ENCODE measurements at places on chromosomes 3 and 15. TPM values are rescaled to one million over a fixed set of nuclear protein-coding genes. Genes with fewer than 3 reads are reported as not detected.

DNA sequence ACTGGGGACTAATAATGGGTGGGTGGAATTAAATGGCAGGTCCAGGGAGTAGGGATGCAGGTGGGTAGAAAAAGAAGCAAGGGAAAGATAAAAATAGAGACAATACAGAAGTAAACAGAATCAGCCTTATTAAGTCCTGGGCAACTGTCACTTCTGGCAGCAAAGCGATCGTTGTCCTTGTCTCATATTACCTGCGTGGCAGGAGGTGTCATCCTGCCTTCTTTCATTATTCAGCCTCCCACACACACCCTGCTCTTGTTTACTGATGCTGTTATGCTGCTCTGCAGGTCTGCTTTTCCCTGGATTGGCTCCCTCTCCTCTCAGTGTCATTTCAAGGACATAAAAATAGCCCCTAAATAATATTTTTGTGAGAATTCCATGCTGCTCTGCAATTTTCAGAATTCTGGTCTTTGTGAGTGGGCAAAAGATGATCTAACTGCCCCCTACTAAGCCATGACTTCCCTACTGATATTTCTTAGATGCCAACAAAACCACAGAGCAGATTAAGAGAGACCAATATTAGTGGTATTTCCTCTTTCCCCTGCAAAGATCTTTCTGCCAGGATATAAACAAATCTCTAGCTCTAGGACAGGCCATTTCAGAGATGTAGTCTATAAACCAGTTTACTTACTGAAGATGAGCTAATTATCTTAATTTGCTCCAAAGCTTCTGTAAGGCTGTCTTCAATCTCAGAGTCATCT is 8.5 kb downstream of the VEPH1 start:
- H3K36me3 ChIP-seq = no peaks in the 10 kb centered on the region
- no peak overlapping the region for H3K4me3 ChIP-seq
- H3K27me3 ChIP-seq = no peaks in the 10 kb centered on the region
- no peaks in the 10 kb centered on the region for H3K4me1 ChIP-seq
- DNase-seq = no peak

DNA sequence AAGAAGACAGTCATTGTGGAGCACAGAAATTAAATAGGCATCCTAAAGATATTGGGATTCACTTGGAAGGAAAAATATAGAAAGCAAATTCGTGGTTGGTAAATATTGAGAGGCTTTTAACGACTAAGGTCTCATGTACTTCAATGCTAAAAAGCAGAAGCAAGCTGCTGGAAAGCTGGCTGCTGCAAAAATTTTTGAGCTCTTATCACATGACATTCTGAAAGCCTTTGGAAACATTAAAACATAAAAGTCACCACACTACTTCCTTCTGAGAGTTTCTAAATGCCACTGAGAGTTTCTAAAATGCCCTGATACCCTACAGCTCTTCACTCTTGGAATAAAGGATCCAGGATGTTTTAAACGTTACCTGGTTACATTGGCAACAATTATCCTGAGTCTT is 39.0 kb upstream of the CBLB start:
- H3K36me3 ChIP-seq = no peaks in the 10 kb centered on the region
- no peaks in the 10 kb centered on the region for H3K4me1 ChIP-seq
- no peak overlapping the region for H3K4me3 ChIP-seq
- no peaks in the 10 kb centered on the region for H3K27me3 ChIP-seq
- DNase-seq = no peak

DNA sequence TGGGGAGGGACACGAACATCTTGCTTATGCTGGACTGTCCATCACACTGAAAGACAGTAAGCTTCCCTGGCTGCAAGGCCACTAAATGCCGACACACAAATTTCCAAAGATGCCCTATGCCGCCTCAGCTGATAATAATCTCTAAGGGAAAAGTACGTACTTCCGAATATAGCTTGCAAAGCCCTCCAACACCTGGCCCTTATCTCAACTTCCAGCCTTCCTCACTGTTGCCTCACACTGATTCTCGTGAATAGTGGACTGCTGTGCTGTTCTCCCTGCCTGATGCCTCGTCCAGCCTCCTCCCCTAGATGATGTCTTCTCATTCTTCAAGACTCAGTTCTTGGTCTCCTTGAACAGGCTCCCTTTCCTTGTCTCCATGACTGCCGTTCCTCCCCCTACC is 72.3 kb downstream of the CD47 start:
- H3K4me3 ChIP-seq = no peak overlapping the region
- DNase-seq = no peak
- H3K27ac ChIP-seq = no peak overlapping the region
- no peaks in the 10 kb centered on the region for H3K27me3 ChIP-seq
- H3K36me3 ChIP-seq = no peaks in the 10 kb centered on the region

- no peak for DNase-seq
- H3K4me1 ChIP-seq = no peaks in the 10 kb centered on the region
- no peaks in the 10 kb centered on the region for H3K27me3 ChIP-seq
- H3K4me3 ChIP-seq = no peak overlapping the region
- H3K36me3 ChIP-seq = no peaks in the 10 kb centered on the region
Measured at GRCh38 chr3:171718493-171719185, 91.6 kb downstream of the PLD1 start.

Gene CDC25A
- total RNA-seq = 5.3 TPM

Gene SMARCC1
- total RNA-seq = 72.6 TPM

Gene ZNF385D
- 1.5 TPM for total RNA-seq

All from colonic mucosa (tissue), 4 donors.